Purkinje cell (primary cell): ENCODE measurements at places on chromosomes 5 and 9. TPM values are rescaled to one million over a fixed set of nuclear protein-coding genes. Genes with fewer than 3 reads are reported as not detected.

Gene DENND1A
- polyA plus RNA-seq = 4.5 and 7.1 TPM in 2 replicates

Gene NR6A1
- polyA plus RNA-seq = 0.63 and 1.0 TPM in 2 replicates

Gene TSSK1B
- not detected in 2 replicates for polyA plus RNA-seq

Gene SPINK7
- polyA plus RNA-seq = not detected in 2 replicates

Gene SPATA6L
- 0.65 and 3.5 TPM in 2 replicates for polyA plus RNA-seq
